ENCODE measurements at places on chromosomes 4 and X.

GRCh38 chr4:38902221-38902620 lies 34.6 kb downstream of the FAM114A1 start:
- DNase-seq = no peak

DNA sequence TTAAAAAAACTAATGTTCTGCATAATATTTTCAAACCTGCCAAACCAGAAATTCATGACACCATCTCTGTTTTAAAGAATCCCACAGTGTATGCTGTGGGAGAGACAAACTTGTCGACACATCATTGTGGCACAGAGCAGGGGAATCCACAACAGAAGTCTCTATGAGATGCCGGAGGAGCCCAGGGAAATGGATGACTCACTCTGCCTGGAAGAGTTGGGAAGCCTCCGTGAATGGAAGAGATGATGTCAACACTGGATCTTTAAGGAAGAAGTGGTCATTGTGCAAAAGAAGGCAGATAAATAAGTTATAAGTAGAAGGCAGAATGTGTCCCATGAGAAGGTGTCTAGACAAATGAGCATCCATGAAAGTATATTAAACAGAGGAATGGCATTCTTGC lies 595.1 kb downstream of the RAB28 start:
- no peak for DNase-seq

GRCh38 chrX:1778817-1779216 lies 164.0 kb downstream of the ASMT start:
- no peak for DNase-seq

GRCh38 chr4:177051473-177052060 lies 258.1 kb upstream of the NEIL3 start:
- no peak for DNase-seq

- no peak for DNase-seq
These were observed 11.9 kb upstream of the MAGEB16 start for GRCh38 chrX:35786271-35786670.

GRCh38 chr4:174983128-174983750 lies 65.1 kb downstream of the ADAM29 start:
- no peak for DNase-seq

GRCh38 chrX:140572724-140573123 lies 67.9 kb upstream of the SOX3 start:
- DNase-seq = no peak

DNA sequence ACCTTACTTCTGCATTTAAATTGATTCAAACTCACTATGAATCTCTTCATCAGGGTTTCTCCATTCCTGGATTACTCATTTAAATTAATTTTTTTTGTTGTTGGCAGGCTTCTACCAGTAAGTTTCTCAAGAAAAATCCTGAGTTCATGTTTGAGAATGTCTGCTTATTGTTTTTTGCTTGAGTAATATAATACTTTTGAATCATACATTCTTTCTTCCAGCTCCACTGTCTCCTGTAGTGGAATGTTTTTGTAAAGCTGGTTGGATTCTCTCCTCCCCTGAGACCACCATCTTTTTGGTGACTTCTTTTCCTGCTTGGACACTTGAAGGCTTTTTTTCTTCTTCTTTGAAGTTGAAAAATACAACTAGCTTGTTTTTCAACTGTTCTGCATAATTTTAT lies 4.3 kb upstream of the MID1IP1 start:
- no peak for DNase-seq

DNA sequence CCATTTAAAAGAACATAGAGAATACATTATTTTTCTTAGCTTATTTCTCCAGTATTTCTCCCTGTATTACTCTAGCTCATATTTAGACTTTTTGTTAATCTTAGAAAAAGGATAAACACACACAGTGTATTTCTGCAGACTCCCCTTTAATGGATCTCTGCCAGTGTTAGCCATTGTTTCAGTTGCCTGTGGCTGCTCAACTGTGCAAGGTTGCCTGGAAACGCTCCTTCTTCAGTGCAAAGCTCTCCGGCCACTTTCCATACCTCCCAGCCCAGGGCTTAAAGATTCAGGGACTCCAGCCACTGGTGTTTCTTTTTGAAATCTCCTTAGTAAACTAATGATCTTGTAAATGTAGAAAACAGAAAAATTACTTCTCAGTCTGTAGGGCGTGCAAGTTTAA lies 104.9 kb downstream of the SLIT2 start:
- DNase-seq = no peak

- DNase-seq = no peak
These were observed 60.1 kb upstream of the PLAC1 start for GRCh38 chrX:134718105-134718965.

DNA sequence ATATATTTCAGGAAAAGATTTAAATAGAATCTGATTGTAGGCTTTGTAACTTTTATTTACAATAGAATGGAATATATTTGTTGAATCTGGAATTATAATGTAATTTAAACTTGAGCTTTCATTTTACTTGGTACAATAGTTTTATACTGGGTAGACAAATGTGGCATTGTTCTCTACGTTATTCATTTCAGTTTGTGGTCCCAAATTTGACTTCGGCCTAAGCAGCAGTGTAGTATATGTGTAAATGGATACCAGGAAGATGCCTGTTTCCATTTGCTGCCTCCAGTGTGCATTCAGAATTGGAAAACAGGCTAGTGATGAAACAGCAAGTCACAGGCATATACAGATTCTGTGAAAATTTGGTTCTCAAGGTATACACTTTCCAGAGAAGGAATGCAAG lies 77.8 kb downstream of the CLDN22 start:
- DNase-seq = no peak

Data from bone marrow (tissue), 2 donors.